A673 (cell line): ENCODE measurements at places on chromosomes 3 and 15.

DNA sequence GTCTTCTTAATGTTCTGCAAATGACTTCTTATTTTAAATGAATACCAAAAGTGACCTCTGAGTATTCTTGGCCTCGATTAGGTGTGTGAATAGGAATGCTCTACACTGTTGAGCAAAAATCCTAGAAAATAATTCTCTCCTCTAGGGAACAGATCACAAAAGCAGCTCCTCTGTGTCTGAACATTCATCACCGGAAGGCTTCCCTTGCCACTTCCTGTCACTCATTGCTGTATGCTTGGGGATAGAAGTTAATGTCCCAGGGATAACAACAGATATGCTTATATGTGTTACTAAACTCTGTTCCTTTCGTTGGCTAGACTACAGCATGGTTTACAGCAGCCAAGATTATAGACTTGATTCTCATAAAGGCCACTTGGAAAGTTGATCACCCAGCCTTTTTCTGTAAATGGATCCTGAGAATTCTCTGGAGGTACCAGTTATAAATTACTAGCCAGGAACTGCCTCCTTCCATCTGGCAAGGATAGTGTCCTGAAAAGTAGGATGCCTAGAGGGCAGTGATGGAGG is 16.0 kb upstream of the PTX3 start:
- peak; percentile 17 for DNase-seq

DNA sequence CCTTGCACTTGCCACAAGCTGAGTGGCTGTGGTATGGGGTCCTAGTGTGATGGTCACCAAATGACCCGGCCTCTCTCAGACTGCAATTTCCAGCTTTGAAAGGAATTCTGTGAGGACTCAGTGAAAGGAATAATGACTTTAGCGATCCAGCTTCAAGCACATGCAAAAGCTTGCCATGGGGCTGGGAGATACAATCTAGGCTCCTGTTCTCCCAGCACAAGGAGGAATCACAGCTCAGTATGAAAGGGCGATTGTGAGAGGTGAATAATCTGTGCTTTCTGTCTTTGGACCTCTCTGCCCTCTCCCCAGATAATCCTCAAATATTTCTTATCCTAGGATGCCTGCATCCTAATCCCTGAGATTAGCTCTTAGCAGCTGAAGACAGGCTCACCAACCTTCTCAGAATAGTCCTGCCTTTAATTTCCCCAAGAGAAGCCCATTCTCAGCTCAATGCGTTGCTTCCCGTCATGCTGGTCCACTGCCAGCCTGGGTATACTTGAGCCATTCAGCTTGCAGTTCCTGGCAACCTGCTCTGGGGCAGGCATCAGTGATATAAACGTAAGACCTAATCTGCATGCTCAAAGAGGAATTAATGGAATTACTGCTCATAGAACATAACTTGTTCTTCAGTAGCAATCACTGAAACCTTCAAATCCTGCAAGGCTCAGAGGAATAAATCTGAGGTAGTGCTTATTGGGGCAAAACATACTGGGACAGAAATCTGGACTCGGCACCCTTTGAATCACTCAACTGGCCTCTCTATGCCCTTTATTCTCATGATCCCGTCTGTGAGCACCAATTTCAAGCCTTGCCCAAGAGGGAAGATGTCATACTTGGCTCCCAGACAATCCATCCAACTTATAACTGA is 15.1 kb downstream of the TLNRD1 start:
- DNase-seq = no peak

DNA sequence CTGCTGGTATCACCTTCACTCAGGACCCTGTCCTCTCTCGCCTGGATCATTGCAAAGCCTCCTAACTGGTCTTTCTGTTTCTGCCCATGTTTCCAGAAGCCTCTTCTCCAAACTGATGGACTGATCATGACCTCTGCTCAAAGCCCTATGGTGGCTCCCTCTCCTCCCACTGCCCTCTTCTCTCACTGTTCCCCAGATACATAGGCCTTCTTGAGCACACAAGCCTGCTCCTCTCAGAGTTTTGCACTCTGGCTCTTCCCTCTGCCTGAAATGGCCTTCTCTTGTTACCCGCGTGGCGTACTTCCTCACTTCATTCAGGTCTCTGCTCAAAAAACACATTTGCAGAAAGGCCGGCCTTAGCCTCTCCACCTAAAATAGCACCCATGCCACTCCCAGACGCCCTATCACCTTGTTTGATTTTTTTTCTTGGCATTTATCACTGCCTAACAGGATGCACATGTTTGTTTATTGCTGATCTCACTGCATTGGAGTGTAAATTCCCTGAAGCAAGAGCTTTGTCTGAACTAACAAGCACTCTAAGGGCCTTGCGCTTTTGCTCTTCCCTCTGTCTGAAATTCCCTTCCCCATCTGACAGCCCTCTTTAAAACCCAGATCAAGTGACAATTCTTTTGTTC is 1.4 kb upstream of the ETFA start:
- no peak for DNase-seq

GRCh38 chr3:141231952-141232823 is 563 bp downstream of the PXYLP1 start:
- DNase-seq = peak; percentile 24

GRCh38 chr15:64222573-64223366 is 59.9 kb upstream of the PPIB start:
- no peak for DNase-seq
